ENCODE measurements at places on chromosomes 12 and 14.

- no peak for DNase-seq
Observed at GRCh38 chr12:109572506-109572845, 828 bp downstream of the MMAB start.

DNA sequence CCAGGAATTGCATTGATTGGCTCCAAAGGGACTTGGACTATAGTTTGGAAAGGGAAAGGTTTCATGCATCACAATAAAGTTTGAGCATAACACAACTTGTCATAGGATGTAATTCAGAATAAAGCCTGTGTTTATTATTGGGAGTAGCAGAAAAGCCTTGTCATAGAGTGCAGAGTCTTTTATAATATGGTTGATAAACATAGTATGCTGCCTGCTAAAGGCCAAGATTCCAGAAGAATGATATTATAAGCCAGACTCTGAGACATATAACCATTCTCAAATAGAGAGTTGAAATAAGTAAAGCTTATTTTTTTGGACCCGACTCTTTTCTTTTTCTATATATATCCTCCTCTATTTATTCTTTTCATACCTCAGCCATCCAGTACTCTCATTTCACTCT lies 207.3 kb downstream of the LRIG3 start:
- no peak for DNase-seq

- no peak for DNase-seq
Observed at GRCh38 chr12:66596199-66596598, 82.7 kb downstream of the GRIP1 start.

DNA sequence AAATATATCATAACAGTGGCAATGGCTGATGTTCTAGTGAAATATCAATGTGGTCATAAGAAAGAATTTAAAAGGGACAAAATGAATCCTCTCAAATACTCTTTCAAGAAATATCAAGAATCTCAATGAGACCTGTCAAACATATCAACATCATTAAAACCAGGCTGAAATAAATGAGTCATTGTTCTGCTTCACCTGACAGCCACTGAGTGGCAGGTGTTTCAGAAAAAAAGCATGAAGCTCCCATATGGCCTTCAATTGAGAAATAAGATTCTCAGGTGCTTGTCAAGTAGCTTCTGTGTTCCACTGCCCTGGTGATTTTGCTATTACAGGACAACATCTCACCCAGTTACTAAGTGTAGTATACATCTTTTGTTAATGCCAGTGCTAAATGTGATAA lies 21.5 kb downstream of the ANAPC5 start:
- no peak for DNase-seq

DNA sequence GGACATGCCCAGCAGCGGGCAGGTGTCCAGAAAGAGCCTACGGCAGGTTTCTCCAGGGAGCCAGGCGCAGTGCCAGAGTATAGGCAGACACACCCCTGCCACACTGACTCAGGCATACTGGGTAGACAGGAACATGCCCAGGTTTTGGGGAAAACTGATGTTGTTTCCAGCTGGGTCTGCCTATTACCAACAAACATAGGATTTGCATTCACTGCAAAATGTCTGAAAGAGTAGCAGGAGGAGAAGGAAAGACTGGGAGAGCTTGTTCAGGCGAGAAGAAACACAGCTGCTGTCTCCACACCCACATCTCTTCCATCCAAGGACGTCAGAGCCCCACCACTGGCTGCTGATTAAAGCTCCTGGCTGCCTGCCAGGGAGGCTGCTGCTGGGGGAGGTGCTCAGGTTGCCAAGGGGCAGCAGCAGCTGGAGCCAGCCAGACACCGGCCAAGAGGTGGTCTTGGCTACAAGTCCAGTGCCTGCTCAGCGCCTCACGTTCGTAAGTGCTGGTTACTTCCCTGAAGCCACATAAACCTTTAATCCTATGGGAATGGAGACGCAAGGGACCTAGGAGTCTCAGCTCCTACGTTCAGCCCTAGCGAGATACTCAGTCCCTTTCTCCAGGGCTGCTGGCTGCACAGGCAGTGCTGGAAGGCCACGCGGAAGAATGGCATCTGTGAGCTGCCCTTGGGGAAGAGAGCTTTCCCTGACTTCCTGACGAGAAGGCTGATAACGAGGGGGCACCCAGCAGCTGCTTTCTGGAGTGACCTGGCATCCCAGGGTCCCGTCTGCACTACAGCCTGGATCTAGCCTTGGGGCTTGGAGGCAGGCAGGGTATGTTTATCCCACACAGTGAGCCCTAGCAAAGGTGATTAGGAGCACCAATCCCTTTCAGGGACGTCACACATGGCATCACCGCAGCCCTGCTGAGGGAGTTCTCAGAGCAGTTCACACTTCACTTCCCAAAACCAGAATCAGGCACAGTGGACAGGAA lies 58.1 kb downstream of the PLEKHG3 start:
- DNase-seq: peak; percentile 91

GRCh38 chr14:81523616-81524015 lies 10.0 kb downstream of the SEL1L start:
- DNase-seq: no peak
